H4 (cell line): ENCODE measurements at places on chromosomes 3 and 15. TPM values are rescaled to one million over a fixed set of nuclear protein-coding genes. Genes with fewer than 3 reads are reported as not detected.

Gene PAQR9
- 0.21 TPM in 1 of 2 replicates, not detected in the other for total RNA-seq

GRCh38 chr3:173841334-173841733, 443.8 kb downstream of the NLGN1 start:
- no peak for DNase-seq

Gene CDC25A
- total RNA-seq: 10.0 and 12.2 TPM in 2 replicates

Gene SH3BP5
- 11.7 and 12.4 TPM in 2 replicates for total RNA-seq

DNA sequence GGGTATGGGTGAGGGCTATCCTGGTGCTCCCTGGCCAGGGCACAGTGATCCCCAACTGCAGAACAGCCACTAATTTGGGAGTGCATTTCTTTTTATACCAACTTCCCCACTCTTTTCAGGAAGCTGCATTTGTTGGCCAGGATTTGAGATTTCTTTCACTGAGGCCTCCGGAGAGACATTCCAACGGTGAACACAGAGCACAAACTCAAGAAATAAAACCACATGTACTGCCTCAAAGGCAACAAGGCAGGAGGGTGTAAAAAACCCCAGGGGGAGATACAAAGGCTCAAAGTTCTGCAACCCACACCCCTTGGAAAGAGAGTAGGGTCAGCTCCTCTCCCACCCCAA, 65.3 kb downstream of the CPN2 start:
- DNase-seq: no peak

DNA sequence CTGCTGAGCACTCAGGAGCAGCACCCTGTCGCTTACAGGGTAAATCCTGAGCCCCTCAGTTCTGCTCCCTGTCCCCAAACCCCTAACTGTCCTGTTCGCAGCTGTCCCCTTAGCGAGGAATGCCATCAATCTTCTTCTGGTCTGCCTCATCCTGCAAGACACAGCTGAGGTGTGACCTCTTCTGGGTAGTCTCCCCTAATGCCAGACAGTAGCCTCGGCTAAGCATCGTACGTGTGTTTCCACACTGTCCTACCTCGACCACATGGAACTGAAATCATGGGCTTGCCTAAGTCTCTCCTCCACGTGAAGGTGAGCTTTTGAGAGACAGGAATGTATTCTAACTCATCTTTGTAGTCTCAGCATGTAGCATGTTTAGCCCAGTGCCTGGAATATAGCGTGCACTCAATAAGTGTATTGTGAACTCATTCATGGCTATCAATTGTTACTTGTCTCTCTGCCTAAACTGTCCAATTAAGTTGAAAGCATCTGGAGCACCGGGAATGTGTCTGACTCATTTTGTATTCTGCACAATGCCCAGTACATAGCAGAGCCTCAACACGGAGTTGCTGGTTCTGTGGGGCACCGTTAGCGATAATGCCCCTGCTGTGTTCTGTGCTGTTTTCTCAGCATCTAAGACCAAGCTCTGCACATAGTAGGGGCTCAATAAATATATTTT, 90.2 kb downstream of the HES1 start:
- DNase-seq: no peak

- no peak for DNase-seq
These were observed 70.4 kb upstream of the KY start for GRCh38 chr3:134721214-134721613.

- DNase-seq: no peak
These were observed 305.3 kb downstream of the EPHB1 start for GRCh38 chr3:135100366-135100765.

- DNase-seq: no peak
These were observed 20.6 kb downstream of the HEG1 start for GRCh38 chr3:125035217-125035616.

- DNase-seq: no peak
These were observed 14.2 kb downstream of the PDZRN3 start for GRCh38 chr3:73610493-73610892.

GRCh38 chr15:39587731-39588530, 7.1 kb downstream of the THBS1 start:
- DNase-seq: no peak

Gene TICRR
- total RNA-seq: 5.1 and 5.3 TPM in 2 replicates

DNA sequence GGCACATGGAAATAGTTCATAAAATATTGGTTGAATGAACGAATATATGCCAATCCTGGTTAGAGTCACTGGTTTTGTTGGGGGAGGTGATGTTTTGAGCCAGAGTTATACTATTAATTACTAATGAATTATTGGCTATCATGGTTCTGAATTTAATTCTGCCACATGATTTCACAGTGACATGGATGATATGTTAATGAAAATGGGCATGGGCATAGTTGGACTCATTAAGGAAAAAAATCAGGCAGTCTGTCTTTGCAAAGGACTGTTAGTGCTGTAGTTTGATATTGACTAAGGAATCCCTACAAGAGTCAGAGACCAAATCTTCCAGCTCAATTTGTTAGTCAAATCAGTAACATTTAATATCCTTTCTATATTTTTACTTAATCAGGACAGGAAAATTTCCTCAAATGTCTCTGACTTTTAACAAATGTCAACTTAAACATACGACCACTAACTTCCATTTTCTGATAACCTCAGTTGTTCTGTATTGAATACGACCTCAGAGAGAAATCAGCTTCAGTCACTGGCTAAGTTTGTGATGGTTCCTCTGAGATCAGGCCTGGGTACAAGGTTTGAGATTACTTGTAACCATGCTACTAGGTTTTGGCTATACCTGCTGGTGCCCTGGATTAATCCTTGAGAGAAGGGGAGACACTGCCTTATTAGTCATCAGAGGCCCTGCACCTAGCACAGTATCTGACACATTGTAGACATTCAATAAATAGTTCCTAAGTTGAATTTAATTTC, 13.3 kb downstream of the NFKBIZ start:
- no peak for DNase-seq

- no peak for DNase-seq
These were observed 17.5 kb upstream of the ARHGEF3 start for GRCh38 chr3:56819016-56819809.

Gene CADM2
- 2.8 TPM in 1 of 2 replicates, not detected in the other for total RNA-seq

Gene POLQ
- 5.4 and 8.9 TPM in 2 replicates for total RNA-seq

- no peak for DNase-seq
These were observed 115.0 kb downstream of the FOXP1 start for GRCh38 chr3:71468311-71469137.

Gene LYZL4
- not detected in 2 replicates for total RNA-seq

Gene EFHB
- total RNA-seq: not detected in 2 replicates
